Effector CD8-positive, alpha-beta T cell (primary cell): ENCODE measurements at places on chromosomes 2 and 18.

DNA sequence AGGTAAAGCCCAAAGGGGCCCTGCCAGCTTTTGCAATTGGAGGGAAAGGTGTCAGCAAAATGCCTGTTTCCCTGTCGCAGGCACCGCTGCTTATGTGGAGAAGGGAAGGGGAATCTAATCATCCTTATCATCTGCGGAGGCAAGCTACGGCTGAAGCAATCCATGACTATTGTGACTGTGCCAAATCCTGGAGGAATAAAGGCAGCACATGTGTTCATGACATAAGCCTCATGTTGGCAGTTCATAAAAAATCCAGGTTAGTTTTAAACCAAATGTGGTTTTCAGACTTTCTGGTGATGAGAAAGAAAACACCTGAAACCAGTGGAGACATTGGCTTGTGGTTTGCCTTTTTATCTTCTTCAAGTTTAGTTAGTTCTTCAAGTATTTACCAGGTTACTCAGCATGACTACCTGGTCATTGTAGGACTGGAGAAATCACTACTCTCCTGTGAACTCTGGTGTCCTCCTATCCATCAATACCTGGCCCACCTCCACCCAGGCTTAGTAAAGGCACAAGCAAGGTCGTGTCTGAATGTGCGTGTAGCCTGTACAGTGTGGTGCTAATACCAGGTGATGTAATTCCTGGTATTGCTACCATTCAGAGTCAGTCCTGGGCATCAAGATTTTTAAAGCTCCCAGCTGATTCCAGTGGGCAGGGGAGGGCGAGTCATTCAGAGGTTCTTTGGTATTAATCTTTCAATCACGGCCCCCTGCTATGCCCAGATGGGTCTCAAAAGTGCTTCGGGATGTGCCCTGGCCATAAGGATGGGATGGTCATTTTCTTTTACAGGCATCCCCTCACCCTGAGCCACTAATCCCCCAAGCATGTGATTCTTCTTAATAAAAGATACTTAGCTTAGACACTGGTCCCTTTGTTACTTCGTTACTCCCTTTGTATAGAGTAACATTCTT is 96.8 kb downstream of the TGFA start:
- DNase-seq: no peak

GRCh38 chr18:78021196-78021595 is 771.5 kb downstream of the GALR1 start:
- no peak for DNase-seq

DNA sequence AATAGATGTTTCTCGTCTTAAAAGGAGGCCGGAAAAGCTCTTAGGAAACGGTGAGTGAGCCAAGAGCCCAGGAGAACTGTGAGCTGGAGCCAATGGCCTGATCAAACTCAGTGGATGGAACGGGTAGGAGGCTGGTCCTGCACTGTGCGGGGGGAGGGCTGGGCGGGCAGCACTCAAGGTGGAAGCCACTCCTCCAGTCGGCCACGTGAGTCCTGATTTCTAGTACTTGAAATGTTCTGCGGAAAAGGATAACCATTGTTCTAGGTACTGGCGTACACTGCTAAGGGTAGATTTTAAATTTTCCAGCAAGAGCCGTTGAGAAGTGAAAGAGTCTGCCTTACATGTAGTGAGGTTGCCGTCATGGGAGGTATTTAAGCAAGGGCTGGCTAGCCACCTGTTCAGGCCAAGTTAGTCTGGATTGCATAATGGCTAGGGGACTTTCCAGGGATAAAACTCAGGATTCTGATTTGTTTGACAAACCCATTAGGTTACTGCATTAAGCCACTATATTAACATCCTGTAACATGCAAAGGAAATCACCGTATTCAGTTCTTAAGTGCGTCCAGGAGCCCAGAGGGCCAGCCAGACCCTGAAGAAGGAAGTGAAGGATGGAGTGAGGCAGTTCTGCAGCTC is 51.3 kb upstream of the ODC1 start:
- no peak for DNase-seq

- DNase-seq: no peak
Measured at GRCh38 chr2:157698430-157698829, 69.8 kb upstream of the ACVR1C start.

- DNase-seq: no peak
Measured at GRCh38 chr18:10122988-10123950, 209.5 kb downstream of the VAPA start.

- DNase-seq: no peak
Measured at GRCh38 chr2:92072461-92073035, 2798.7 kb upstream of the TEKT4 start.

DNA sequence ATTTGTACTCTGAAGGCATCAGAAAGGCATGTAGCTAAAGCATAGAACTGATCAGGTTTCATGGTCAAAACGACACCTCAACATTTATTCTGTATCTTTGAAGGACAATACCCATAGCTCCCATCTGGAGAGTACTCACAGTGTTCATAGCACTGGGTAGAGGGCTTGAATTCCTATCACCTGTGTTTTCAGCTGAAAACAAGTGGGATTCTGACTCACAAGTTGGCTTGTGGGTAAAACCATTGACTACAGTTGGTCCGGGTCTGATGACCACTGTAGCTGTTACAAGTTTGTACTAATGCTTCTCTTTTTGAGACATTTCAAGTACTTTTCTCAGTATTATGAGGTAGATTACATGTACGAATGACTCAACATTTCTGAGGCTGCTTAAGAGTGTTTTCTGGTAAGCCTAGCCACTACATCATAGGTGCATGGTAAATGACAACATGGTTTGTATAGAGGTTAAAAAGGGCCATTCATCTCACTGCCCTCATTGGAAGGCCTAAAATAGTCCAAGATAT is 68.6 kb upstream of the PELI1 start:
- no peak for DNase-seq

DNA sequence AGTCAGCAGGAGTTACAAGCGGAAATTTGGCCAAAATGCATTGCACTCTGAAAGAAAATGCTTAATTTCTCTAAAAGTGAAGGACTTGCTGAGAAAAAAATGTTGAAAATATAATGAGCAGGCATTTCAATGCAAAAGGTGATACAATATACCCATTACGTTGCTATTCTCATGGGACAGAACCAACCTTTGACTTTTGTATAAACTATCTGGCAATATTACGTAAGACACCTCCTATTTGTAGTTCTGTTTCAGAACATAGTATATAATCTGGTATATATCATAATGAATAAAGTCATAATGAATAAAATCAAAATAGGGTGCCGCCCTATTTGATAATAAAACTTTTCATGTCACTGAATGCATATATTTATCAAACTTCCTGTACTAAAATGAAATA is 286.2 kb upstream of the SESTD1 start:
- DNase-seq: no peak

GRCh38 chr18:7577706-7578105 is 10.6 kb downstream of the PTPRM start:
- no peak for DNase-seq

- no peak for DNase-seq
Measured at GRCh38 chr2:140117386-140117785, 1337.2 kb upstream of the NXPH2 start.

DNA sequence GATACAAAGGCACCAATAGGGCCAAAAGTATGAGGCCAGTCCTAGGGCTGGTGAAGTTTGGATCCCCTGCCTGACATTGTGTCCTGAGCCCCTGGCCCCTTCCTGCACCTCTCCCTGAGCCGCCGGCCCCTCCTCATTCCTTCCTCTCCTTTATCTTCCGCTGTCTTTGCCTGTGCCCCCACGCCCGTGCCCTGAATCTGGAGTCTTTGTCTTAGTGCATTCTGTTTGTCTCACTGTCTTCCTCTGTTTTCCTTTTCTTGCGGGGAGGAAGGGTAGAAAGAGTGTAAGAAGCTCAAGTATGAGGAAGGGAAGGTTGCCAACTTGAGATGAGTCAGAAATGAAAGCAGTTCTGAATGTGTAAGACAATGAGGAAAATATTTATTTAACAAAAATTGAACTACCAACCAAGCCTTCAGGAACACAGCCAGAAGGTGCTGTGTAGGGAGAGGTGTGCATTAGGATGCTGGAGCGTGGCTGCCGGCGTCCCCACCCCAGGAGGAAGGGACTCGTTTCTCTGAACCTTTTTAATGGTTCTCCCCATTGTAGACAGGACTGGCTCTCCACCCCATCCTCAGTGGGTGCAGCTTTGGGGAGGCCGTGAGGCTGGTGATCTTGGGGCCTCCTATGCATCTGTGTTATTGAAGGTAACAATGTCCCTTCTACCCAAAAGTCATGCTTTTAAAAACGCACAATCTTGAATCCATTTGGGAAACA is 133.1 kb downstream of the NEDD4L start:
- DNase-seq: no peak

- DNase-seq: no peak
Measured at GRCh38 chr2:177599956-177600355, 207.4 kb downstream of the AGPS start.

GRCh38 chr2:73992036-73992435 is 7.3 kb downstream of the TET3 start:
- no peak for DNase-seq

DNA sequence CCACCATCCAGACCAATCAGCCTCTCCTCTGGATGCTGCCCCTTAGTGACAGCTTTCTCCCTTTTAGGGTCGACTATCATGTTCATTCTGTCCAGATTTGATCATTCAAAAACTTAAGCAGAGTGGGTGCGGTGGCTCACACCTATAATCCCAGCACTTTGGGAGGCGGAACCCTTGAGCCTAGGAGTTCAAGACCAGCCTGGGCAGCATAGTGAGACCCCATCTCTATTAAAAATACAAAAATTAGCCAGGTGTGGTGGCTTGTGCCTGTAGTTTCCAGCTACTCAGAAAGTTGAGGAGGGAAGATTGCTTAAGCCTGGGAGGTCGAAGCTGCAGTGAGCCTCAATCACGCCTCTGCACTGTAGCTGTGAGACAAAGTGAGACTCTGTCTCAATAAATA is 68.3 kb upstream of the ZCCHC2 start:
- DNase-seq: no peak

DNA sequence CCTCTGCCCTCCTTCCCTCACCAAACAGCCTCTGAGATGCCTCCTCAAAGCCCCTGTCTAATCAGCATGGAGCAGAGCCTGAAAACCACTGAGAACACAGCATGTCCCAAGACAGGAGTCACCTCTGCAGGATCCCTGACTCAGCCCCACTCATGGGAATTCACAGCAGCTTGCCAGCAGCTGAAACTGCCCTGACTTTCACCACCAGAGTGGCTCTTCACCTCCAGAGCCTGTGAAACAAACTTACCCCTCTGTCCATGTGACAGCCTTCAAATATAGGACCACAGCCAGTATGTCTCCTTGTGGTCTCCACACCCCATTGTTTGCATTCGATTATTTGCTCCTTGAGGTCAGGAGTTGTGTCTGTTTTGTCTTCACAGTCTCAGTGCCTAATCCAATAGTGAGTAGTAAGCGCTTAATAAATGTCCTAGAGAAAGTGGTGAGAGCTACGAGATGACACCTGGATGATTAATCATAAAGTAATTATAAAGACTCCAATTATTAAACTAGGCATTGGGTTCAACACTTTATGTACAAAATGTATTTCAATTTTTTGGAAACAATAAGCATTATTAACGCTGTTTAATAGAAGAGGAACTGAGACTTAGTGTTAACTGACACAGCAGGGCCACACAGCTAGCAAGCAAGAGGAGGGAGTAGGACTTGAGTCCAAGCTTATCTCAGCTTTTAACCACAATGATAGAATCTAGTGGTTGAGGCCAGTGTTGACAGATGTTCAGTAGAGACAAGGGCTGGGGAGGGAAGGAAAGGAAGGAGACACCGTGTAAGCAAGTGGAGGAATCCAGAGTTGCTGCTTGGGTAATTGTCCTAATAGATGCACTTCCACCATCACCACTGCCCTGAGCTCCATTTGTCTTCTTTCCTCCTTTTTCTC is 358.7 kb upstream of the TNP1 start:
- DNase-seq: no peak

- DNase-seq: no peak
Measured at GRCh38 chr2:188974164-188974563, at the start of gene COL3A1. COL3A1 (plus strand) TSS chr2:188974373; CDS start chr2:188974490, 117 bp downstream.
